HL-60 (cell line): ENCODE measurements at places on chromosomes 11 and 22.

GRCh38 chr22:46114518-46115387 is 35.6 kb upstream of the PPARA start:
- DNase-seq, result no peak

DNA sequence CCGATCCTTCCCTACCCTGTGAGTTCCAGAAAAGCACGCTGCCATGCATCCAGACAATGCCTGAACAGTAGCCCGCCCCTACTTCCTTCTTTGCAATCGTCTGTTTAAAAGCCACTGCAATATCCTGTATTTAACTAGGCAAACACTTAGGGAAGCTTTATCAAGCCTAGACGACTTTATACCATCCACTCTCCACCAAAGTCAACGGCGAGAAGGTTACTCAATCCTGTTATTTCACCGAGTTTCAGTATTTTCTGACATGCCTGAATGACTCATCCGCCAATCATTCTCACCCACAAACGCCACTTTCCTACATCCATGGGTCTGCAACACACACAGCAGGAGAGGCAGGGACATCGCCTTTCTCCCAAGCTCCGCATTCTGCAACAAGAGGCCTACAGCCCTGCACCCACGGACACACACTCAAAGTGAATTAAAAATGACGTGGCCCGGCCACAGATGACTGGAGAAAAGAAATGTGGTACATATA is 9.3 kb downstream of the CELSR1 start:
- peak; percentile 92 for DNase-seq

DNA sequence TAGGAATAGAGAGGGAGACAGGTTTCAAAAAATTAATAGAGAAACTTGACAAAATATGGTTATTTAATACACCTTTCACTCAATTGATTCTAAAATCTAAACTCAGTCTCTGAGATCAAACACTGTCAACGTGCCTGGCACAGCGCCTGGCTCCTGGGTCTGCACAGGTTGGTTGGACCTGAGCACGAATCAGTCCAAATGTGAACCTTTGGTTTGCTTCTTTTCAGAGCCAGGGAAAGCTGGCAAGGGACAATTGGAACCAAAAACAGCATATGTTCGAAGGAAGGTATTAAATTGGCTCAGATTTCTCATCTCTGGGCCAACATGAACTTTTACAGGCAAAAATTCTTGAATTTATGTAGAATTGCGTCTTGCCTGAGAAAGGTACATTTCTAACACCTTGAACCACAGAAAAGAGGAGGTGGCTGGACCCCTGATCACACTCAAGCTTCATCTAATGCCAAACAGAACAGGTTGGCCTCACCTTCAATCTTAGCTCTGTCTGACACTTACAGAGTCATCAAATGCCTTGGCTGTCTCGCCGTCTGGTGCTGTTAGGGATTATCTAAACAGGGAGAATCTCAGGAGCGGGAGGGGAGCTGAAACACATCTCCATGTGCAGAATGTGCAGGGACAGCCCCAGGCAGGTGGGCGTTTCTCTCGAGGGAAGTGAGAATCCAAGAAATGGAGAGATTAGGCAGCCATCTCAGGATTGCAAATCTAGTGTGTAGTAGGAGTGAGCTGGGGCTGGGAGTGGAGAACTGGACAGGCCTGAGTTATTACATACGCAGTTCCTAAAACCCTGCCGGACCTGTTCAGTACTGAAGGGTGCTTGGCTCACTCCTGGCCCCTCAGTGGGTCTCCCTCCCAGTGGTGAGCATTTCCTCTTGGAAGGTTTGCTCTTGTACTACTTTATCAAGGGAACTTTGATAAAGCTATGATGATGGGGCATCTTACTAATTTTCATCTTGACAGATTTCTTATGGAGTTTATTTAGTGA is 442.2 kb upstream of the B3GAT1 start:
- no peak for DNase-seq

GRCh38 chr11:36093548-36093947 is 149.7 kb downstream of the LDLRAD3 start:
- no peak for DNase-seq

DNA sequence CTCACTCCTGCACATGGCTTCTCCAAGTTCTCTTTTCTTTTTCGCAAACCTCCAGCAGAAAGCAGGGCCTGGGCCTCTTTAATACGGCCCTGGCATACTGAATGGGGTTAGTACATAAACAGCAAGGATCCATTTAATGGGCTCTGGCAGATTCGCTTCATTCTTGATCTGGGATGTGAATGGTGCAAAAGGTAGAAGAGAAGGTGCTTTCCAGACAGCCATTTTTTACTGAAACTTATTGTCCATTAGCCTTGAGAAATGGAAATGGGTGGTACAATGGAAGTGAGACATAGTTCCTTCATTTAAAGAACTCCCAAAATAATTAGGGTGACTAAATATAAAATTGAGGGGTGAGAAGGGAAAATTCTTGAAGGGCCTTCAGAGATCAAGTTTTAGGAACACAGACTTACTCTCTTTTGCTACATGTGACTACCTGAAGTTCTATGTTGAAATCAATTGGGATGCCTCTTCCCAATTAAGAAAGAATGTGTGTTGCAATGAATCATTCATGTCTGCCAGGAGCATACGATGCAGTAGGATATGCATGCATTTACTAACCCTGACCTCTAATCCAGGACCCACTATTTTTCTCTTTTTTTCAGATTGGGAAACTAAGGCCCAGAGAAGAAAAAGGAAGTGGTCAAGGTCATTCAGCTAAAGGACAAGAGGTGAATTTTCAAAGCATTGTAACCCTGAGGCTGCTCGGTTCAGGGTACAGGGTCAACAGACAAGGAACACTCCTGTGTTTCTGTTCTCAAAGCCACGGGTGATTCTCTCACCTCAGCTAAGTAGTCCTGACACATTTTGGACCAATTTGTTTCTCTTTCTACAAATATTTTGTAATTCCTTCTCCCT is 144.1 kb downstream of the BBOX1 start:
- DNase-seq, result no peak

DNA sequence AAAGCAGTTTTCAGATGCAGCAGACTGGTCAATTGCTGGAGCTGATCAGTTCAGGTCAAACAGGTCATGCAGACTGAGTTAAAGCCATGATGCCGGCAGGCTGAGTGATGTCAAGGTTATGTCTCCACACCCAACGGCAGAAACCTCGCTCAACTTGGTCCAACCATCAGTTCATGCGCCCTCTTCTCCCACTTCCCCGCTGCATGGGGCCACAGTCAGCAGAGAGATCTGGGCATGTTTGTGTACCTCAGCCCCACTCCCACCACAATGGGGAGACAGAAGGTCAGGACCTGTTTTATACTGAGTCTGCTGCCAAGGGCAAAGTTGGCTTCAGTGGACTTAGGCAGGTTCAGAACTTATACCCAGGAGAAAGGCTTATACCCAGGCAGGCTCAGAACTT is 118.7 kb downstream of the TRIM29 start:
- no peak for DNase-seq

DNA sequence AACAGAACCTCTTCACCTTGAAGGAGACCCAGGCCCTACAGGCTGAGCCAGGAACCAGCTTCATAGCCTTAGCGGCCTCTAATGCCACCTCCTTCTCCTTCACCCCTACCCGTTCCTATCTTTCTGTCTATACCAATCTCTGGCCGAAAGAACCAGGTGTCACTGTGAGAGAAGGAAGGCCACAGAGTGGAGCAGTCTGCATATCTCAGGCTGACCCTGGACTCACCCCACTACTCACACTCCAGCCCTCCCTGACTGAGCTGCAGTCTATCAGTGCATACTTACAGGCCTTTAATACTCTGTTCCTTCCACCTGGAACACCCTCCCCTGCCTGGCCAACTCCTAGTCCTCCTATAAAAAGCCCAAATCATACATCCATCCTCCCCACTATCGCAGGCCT is 32.7 kb downstream of the ARAP1 start:
- DNase-seq, result no peak
